Vein endothelial cell (primary cell): ENCODE measurements at places on chromosomes 16 and 17. TPM values are rescaled to one million over a fixed set of nuclear protein-coding genes. Genes with fewer than 3 reads are reported as not detected.

Gene CCR7
- total RNA-seq = not detected in 2 replicates

Gene RAB40B
- 7.2 and 10.6 TPM in 2 replicates for total RNA-seq

Gene SPNS2
- 36.3 and 44.2 TPM in 2 replicates for total RNA-seq

Gene B4GALNT2
- total RNA-seq = not detected in 2 replicates

Gene TM4SF5
- not detected in 2 replicates for total RNA-seq

Gene ITGB4
- 6.1 and 50.0 TPM in 2 replicates for total RNA-seq

Gene PYDC1
- total RNA-seq = not detected in 2 replicates

Gene SOST
- not detected in 2 replicates for total RNA-seq

Gene NOG
- total RNA-seq = 2.8 and 3.9 TPM in 2 replicates

Gene MFAP4
- total RNA-seq = 0.33 TPM in 1 of 2 replicates, not detected in the other

Gene ZNF785
- total RNA-seq = 12.7 and 13.0 TPM in 2 replicates

Gene NPB
- 0.65 TPM in 1 of 2 replicates, not detected in the other for total RNA-seq

Gene ADAD2
- total RNA-seq = 0.10 TPM in 1 of 2 replicates, not detected in the other

Gene SLC7A6OS
- total RNA-seq = 14.0 and 16.4 TPM in 2 replicates

Gene ARMC5
- total RNA-seq = 22.8 and 27.1 TPM in 2 replicates

Gene SMG1
- total RNA-seq = 81.7 and 90.9 TPM in 2 replicates

Gene C17orf58
- 16.5 and 25.5 TPM in 2 replicates for total RNA-seq

Gene DPEP3
- total RNA-seq = not detected in 2 replicates

Gene TMEM204
- total RNA-seq = 39.1 and 47.4 TPM in 2 replicates

Gene MMP2
- 70.8 and 78.7 TPM in 2 replicates for total RNA-seq

Gene BTBD17
- total RNA-seq = not detected in 2 replicates

Gene ADAP2
- total RNA-seq = 0.19 and 0.33 TPM in 2 replicates

Gene SNAI3
- 0.19 and 0.33 TPM in 2 replicates for total RNA-seq

Gene CD300C
- total RNA-seq = not detected in 2 replicates

Gene SYT17
- total RNA-seq = 1.6 and 2.4 TPM in 2 replicates

Gene PDE6G
- 1.3 TPM in 2 replicates for total RNA-seq

Gene KRT31
- total RNA-seq = not detected in 2 replicates

Gene ABCA8
- 1.3 and 1.4 TPM in 2 replicates for total RNA-seq

Gene LPO
- total RNA-seq = not detected in 2 replicates

Gene ABCC12
- total RNA-seq = not detected in 2 replicates

Gene OTOP3
- total RNA-seq = not detected in 2 replicates

Gene KRT20
- not detected in 2 replicates for total RNA-seq

Gene GNAO1
- total RNA-seq = not detected in 2 replicates

Gene SMG6
- total RNA-seq = 31.2 and 47.4 TPM in 2 replicates

Gene MT3
- total RNA-seq = not detected in 2 replicates

Gene CHAD
- not detected in 2 replicates for total RNA-seq
